ENCODE measurements at places on chromosomes 5 and 9.

GRCh38 chr5:150206098-150206778, 16.4 kb downstream of the SLC6A7 start:
- DNase-seq = no peak

DNA sequence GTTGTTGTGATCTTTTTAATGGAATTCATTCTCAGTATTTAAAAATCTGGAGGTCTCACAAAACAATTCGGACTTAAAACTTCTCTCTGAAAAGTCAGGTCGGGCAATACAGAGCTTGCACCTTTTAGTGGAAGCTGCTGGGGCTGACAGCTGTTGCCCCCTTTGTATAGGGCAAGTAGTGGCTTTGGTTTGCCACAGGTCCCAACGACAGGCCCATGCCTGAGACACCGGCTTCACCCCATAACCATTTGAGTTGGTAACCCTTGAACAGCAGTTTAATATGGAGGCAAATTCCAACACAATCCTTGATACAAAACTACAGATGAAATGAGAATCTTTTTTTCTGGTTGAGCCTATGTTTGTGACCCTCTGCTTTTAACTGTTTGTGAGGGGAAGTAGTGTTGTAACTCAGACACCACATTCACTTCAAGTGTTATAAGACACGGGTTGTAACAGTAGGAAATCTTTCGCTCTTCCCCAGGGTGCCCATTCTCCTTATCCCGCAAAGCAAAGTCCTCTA, 752 bp upstream of the GLRX start:
- no peak for DNase-seq

GRCh38 chr5:133928587-133929393, 39.6 kb downstream of the C5orf15 start:
- DNase-seq = no peak

- peak; percentile 69 for DNase-seq
These were observed 30.9 kb upstream of the SLC46A2 start for GRCh38 chr9:112921549-112921948.

DNA sequence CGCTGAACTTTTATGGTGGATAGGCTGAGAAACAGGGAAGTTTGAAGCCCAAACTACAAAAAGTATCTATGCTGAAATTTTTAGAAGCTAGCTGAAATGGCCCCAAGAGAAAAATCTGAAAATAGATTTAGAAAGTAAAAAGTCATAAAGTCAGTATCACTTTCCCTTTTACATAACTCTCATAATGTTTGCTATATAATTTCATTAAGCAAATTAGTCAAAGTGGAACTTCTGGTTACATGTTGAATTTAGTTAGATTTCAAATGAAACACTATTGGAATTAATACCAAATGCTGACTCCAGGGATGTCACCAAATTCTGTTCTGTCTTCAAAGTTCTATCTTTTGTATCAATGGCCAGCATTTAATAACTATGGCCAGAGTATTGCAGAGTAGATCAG, 126.9 kb downstream of the TTC39B start:
- no peak for DNase-seq

GRCh38 chr5:82879089-82879488, 198.1 kb downstream of the TMEM167A start:
- no peak for DNase-seq

DNA sequence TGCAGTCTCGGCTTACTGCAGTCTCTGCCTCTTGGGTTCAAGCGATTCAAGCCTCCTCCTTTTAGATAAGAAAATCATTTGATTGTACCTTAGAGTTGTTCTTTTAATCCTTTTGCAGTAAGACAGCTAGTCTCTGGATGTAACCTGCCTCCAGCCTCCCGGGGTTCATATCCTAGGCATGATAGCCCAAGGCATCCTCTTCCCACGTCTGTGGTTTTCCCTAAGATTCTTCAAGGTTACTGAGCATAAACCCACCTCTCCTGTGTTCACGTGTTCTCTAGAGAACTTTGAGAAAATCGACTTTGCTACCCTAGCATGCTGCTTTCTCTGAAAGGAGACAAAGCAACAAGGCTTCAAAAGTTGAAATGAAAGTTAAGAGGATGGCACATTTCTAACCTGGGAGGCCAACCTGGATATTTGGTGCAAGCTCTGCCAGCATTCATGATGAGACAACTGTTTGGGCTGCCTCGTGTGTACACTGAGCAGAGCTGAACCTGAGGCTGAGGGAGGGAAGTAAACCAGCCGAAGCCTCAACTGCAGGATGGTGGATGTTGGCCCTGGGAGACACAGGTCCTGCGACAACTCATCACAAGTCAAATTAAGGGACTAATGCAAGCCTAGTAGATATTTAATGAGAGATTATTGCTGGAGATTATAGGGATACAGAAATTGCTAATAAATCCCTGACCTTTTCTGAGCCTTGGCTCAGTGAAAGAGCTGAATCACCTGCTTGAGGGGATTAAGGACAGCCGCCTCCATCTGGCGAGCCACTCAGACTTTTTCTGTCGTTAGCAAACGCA, 261.8 kb downstream of the ARHGAP26 start:
- no peak for DNase-seq

GRCh38 chr9:5004481-5004880, 19.4 kb downstream of the JAK2 start:
- no peak for DNase-seq

- DNase-seq = no peak
These were observed 35.5 kb downstream of the ADAM19 start for GRCh38 chr5:157540124-157540523.

- DNase-seq = no peak
These were observed 210.1 kb downstream of the GOLPH3 start for GRCh38 chr5:31964007-31964360.

DNA sequence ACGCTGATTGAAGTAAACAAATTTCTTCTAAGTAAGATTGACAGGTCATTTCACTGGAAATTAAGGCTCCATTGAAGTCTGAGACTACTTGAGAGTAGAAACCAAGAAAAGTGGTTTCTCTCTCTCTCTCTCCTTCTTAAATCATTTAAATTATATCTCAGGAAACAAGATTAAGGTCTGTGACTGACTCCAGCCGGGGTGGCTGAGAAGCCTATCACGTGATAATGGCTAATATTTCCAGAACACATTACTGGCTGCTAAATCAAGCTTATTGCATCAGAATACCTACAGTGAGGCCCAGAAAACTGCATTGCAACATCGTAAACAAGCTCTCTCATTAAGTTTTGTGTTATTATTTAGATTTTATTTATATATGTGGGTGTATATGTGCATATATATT, 88.4 kb downstream of the PTCD2 start:
- DNase-seq = peak; percentile 60

GRCh38 chr5:170148430-170149205, 42.9 kb downstream of the FOXI1 start:
- DNase-seq = no peak

DNA sequence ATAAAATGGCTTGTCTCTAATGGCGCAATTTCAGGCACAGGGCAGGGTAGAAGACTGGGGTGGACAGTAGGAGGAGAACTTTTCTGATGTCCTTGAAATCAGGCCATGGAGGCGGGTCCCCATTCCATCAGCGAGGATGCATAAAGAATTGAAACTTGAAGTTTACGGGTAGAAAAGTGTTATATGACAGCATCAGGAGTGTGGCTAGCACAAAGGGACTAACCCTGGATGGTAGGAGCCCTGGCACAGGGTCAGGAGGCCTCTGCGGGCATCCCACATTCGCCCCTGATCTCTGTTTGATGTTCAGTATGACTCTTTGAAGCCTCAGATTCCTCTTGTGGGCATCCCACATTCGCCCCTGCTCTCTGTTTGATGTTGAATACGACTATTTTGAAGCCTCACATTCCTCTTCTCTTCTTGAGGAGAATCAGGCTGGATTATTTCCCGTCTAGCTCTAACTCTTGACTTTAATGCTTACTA, 94.8 kb upstream of the ADRA1B start:
- no peak for DNase-seq

GRCh38 chr5:10199692-10200091, 50.0 kb downstream of the ATPSCKMT start:
- no peak for DNase-seq

GRCh38 chr5:133015466-133015865, 10.9 kb downstream of the ZCCHC10 start:
- no peak for DNase-seq

- DNase-seq = no peak
These were observed 406.8 kb downstream of the BRINP1 start for GRCh38 chr9:118962426-118962825.

GRCh38 chr9:87406543-87407166, 91.0 kb upstream of the DAPK1 start:
- DNase-seq = no peak

GRCh38 chr5:101950019-101950418, 346.1 kb downstream of the SLCO4C1 start:
- DNase-seq = no peak

GRCh38 chr9:20804489-20805250, 120.6 kb downstream of the FOCAD start:
- no peak for DNase-seq

- DNase-seq = peak; percentile 86
These were observed 78.5 kb upstream of the LRRTM2 start for GRCh38 chr5:138953387-138954256.

DNA sequence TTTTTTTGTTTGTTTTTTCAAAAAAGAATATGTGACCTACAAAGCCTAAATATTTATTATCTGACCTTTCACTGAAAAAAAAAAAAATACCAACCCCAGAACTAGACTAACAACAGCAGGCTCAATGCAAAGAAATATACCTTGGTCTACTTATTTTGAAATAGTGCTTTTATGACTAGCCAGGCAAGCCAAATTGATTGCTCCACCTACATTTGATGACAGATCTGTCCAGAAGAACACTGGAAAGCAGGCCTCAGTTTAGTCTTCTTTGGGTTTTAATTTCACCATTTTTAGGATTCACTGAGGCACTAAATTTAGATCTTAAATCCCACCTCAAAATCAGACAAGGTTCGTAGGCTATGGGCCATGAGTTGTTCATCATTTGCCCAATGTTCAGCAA, 97.3 kb downstream of the PLPP1 start:
- DNase-seq = no peak

GRCh38 chr5:102678267-102679058, 76.6 kb upstream of the PAM start:
- peak; percentile 23 for DNase-seq

DNA sequence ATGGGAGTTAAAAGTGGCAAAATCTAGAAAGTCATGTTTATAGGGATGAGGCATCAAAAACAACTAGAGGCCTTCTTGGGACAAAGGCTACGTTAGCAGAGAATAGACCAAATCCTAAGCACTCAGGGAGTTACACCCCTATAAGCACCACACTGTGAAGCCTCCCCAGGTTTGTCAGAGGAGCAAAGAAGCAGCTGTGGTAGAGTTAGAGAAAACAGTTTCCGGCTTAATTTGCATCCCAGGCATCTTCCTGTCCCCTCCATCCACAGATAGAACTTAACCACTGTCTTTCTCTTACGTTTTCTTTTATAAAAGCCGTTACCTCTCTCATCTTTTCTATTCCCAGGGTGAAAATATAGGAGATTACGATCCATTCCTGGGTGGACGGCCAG, 188.6 kb upstream of the KLF9 start:
- no peak for DNase-seq

DNA sequence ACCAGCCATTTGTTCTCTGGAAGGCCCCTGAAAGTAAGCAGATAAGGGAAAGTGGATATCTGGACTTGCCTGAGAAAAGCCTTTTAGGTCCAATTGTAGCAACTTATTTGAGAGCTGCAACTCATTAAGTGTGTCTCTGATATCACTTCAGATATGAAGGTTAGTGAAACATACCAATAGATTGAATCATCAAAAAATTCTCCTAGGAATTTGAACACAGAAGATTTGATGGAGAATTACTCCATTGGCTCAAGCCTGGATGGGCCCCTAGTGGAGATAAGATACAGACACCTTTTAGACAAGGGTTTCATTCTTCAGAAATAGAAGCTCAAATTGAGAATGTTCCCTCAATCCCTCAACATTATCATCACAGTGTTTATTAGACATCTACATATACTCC, 356.7 kb downstream of the NDUFS4 start:
- DNase-seq = peak; percentile 27

GRCh38 chr5:51201024-51201423, 182.2 kb upstream of the ISL1 start:
- DNase-seq = no peak

GRCh38 chr5:169869066-169869465, 111.2 kb downstream of the INSYN2B start:
- DNase-seq = no peak

- peak; percentile 78 for DNase-seq
These were observed 134.1 kb downstream of the PAPPA start for GRCh38 chr9:116287721-116288120.

- DNase-seq = peak; percentile 26
These were observed 87.7 kb downstream of the AUH start for GRCh38 chr9:91273853-91274552.

DNA sequence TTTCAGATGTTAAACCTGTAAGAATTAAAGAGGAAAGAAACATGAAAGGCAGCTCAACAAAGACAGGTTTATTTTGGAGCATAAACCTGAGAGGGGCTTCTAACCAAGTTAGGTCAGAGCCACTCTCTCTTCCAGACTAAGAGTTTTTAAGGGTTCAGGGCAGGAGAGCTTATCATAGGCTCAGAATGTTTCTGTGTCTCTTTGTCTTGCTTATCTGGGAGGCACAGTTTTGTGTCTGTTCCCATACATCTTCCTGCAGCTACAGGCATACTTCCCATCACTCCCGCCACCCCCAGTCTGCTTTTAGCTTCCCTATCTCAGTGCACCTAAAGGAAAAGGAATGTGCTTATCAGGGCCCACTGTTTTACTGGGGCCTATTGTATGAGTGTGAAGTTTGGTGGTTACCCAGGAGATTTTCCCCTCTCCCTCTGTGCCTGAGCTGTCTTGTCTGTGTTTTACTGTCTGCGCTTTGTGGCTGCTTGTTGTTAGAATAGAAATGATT, 21.9 kb downstream of the CD14 start:
- DNase-seq = peak; percentile 63

GRCh38 chr5:160342413-160342941, 27.9 kb downstream of the C1QTNF2 start:
- peak; percentile 7 for DNase-seq

DNA sequence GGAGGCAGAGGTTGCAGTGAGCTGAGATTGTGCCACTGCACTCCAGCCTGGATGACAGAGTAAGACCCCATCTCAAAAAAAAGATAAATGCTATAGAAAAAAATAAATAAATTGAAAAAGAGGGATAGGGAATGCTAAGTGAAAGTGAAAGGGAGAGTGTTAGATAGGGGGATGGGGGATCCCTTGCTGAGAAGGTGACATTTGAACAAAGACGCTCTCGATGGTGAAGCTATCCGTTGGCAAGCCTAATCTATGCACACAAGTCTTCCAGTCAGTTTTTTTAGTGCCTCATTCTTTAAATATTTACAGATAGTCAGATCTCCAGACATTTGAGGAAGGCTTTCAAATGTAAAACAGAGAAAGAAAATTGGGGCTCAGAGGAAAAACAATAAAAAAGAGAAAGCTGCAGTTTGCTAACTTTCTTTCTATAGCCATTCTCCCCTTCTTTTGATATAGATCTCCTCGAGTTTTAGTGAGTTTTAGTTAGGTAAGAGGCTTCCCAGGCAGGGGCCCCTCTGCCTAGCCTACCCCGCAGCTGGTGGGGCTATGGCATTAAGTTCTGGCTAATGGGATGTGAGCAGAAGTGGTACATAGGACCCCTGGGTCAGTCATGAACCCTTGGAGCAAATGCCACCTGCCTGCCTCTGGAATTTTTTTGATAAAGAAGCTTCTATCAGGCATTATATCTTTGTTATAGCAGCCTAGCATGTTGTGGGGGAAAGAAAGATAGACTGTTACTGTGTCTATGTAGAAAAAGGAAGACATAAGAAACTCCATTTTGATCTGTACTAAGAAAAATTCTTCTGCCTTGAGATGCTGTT, 12.0 kb downstream of the GLRX start:
- peak; percentile 26 for DNase-seq

- DNase-seq = no peak
These were observed 127.2 kb upstream of the SLC44A1 start for GRCh38 chr9:105117234-105117633.

Data from cardiac fibroblast (primary cell).